ENCODE measurements at places on chromosomes 1 and 21.

DNA sequence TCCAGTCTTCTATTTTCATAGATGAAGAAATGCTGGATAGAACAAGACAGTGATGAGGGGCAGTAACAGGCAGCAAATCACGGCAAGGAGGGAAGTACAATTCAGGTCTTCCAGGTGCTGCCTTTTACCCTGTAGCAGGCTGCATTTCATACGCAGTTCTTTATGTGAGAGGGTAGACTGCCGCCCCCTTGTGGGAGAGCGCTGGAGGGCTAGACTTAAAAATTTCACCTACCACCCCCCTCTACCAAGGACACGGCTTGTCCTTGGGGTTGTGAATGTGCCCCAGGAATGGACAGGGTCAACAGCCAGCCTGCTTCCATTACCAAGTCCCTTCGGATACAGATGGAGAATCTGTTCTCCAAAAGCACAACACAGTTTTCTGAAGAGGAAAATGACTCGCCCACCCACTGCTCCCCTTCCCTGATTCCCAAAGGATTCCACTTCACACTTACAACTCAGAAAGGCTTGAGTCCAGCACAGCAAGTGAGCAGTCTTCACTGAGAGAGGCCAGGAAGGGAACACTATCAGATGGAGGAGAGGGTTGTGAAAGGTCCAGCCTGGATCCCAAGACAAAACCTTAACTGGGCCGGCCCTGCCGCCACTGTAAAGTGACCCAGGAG is 7.4 kb downstream of the WDR77 start:
- peak; percentile 19 for DNase-seq

DNA sequence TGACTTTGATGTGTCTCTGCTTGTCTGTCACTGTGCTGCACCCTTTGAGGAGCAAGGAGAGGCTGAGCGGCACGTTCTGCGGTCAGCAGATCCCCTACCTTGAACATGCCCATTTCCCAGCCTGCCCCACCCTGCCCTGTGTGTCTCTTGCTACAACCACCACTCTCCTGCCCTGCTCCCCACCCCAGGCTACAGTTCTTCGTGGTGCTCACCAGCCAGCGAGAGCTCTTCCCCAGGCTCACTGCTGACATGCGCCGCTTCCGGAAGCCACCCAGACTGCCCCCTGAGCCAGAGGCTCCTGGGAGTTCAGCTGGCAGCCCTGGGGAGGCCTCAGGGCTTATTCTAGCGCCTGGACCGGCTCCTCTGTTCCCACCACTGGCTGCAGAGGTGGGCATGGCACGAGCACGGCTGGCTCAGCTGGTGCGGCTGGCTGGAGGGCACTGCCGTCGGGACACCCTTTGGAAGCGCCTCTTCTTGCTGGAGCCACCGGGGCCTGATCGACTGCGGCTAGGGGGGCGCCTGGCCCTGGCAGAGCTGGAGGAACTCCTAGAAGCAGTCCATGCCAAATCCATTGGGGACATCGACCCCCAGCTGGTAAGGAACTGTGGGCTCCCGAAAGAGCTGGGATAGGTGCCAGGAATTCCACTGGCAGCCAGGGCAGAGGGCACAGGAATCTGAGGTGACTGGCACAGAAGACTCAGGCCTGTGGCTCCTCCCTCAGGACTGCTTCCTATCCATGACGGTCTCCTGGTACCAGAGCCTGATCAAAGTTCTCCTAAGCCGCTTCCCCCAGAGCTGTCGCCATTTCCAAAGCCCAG is 5.6 kb downstream of the HYI start:
- DNase-seq = no peak

DNA sequence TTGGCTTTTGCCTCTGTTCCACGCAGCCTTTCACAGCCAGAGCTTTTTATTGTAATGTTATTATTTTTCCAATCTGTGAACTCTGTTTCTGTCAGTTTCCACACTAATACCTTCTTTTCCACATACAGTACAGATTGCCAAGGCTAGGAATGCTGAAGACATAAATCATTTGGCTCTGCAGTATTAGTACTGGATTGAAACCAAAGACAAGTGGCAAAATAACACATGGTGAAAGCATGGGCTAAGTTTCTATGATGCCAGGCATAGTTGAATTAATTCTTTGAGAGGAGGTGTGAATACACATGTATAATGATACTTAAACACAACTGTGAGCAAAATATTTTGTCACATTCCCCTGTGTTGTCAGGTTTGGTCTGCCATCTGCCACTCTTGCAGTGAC is 73.5 kb downstream of the TMEM200B start:
- DNase-seq = peak; percentile 21

- DNase-seq = no peak
Measured at GRCh38 chr1:156809711-156810366, 6.8 kb downstream of the SH2D2A start.

GRCh38 chr1:200453553-200453905 is 43.7 kb upstream of the ZNF281 start:
- no peak for DNase-seq

- no peak for DNase-seq
Measured at GRCh38 chr1:221751226-221751887, 9.5 kb upstream of the DUSP10 start.

GRCh38 chr1:62126579-62127290 is 67.9 kb upstream of the L1TD1 start:
- no peak for DNase-seq

DNA sequence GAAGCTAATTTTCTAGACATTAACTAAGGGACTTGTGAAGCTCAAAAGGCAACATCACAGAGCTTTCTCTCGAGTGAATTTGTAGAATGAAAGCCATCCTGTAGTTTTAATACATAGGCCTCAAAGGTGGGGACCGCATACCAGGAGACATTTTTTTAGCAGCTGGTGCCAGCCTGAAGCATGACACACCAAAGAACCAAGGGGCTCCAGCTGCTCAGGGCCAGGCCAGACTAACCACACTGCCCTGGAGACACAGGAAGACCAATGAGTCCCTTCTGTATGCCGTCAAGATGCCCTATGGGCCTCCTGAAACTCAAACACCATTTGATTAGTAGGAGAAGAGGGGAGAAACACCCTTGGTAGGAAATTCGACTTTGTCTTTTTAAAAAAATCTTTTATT is 113.9 kb upstream of the CACNA1E start:
- DNase-seq = no peak

- DNase-seq = no peak
Measured at GRCh38 chr1:154944401-154945159, 8.1 kb upstream of the PMVK start.

DNA sequence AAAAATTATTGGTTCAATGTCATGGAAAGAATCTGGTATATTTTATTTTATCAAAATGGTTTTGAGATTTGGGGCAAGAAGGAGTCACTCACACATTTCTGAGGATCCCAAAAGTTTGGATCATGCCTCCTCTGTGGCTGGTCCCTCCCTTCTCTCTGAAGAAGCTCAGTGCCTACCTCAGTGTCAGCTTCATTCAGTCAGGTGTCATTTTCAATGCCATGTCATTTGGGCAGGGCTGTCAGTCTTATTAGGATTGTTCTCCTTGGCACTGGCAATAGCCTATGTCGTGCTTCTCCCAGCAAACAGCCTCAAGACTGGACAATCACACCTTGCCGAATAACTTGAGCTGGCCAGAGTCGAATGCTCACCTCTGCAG is 264.5 kb upstream of the CAMK1G start:
- DNase-seq = no peak

DNA sequence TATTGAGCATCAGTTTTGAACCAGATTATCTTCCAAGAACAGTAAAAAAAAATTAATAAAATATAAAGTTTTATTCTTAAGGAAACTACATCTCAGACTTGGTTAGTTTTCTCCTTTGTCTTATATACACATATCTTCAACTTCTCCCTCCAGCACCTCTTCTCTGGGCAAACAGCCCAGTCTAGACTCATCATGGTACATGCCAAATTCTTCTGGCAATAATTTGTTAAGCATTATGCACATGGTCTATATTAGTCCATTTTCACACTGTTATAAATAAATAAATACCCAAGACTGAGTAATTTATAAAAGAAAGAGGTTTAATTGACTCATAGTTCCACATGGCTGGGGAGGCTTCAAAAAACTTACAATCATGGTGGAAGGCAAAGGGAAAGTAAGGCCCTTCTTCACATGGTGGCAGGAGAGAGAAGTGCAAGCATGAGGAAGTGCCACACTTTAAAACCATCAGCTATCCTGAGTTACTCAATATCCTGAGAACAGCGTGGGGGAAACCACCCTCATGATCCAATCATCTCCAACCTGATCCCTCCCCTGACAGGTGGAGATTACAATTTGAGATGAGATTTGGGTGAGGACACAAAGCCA is 108.7 kb upstream of the RNPC3 start:
- peak; percentile 8 for DNase-seq

- no peak for DNase-seq
Measured at GRCh38 chr1:82392513-82392912, 591.8 kb downstream of the ADGRL2 start.

DNA sequence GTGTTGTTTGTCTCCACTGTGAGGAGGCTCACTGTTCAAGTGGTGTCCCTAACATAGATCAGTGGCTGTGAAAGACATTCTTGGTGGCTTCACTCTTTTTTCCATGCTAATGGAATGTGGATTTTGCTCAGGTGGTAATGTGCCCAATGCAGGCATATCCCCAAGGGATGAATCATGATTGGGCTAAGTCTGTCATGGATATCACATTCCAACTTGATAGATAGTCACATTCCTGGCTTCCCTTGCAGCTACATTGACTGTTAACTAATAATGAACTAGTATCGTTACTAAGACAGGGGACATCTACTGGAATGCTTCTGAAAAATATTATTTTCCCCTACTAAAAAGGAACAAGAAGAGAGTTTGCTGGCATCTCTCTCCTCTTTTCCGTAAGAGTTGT is 86.3 kb upstream of the SOD1 start:
- DNase-seq = no peak

GRCh38 chr1:243435836-243436235 is 180.0 kb downstream of the SDCCAG8 start:
- no peak for DNase-seq

DNA sequence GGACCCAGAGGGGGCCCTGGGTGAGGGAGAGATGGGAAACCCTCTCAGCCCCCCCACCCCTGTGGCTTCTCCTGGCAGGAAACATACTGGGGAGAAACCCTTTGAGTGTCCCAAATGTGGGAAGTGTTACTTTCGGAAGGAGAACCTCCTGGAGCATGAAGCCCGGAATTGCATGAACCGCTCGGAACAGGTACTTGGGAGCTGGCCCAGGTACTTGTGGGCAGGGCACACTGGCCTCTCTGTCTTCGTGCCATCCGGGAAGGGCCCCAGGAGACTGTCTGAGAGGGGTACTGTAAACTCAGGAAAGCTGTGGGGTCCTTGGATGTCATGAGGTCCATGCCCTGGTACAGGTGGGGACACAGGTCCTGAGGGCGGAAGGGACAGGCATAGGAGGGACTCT is 6.0 kb downstream of the ZBTB48 start:
- DNase-seq = no peak

DNA sequence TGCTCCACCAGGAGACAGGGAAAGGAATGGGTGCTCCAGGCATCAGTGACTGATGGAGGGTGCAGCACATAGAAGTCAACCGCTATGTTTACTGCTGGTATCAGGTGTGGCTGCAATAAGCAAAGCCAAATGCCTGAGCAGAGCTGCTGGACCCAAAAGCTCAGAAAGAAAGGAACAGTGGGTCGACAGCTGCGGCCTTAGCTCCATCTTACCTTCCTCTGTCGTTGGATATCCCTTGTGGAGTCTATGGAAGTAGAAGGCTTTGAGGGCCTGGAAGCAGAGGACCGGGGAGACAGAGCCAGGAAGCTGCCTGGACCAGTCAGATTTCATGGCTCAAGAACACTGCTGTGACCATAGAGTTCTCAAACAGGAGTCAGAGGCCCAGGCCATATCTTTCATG is 45.3 kb downstream of the RIMS3 start:
- DNase-seq = no peak

DNA sequence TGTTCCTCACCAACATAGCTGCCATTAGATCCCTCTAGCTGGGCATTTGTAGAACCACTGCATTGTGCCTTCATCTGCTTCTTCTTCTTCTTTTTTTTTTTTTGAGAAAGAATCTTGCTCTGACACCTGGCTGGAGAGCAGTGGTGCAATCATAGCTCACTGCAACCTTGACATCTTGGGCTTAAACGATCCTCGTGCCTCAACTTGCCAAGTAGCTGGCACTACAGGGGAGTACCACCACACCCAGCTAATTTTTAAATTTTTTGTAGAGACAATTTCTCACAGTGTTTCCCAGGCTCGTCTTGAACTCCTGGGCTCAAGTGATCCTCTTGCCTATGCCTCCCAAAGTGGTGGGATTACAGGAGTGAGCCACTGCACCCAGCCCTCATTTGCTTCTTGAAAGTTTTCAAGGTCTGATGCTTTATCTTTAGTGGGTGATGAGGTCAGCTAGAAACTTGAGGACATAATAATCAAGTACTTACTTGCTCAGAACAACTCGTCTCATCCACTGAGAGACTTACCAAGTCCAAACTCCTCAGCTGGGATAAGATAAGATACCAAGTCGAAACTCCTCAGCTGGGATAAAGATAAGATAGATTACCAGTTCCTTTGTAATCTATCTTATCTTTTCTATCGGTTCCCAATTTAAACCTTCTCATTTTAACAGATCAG is 71.5 kb downstream of the MACF1 start:
- DNase-seq = no peak
